Erythroblast (primary cell): ENCODE measurements at places on chromosomes 3 and 15.

- DNase-seq, result no peak
Measured at GRCh38 chr3:192277477-192277876, 449.9 kb downstream of the FGF12 start.

GRCh38 chr3:32366638-32367397 lies 24.8 kb upstream of the CMTM7 start:
- DNase-seq, result no peak

GRCh38 chr3:167160781-167161180 lies 219.3 kb downstream of the ZBBX start:
- no peak for DNase-seq

DNA sequence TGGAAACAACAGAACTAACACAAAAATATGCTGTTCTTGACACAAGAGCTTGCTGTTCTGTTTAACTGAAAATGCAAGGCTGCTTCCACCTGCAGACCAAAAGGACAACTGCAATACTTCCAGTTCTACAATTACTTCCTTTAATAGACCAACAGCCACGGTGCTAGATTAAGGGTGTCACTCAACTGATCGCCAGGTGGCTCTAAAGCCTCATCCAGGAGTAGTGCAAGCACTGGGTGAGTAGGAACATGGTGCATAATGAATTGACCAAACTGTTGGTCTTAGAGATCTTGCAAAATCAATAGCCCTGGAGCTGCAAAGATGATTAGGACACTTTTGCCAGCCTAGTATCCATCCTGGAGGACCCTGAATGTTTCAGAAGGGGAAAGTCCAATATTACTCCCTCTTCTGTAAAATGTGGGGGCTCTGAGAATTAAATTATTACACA lies 3.6 kb upstream of the CLDN16 start:
- peak; percentile 22 for DNase-seq

DNA sequence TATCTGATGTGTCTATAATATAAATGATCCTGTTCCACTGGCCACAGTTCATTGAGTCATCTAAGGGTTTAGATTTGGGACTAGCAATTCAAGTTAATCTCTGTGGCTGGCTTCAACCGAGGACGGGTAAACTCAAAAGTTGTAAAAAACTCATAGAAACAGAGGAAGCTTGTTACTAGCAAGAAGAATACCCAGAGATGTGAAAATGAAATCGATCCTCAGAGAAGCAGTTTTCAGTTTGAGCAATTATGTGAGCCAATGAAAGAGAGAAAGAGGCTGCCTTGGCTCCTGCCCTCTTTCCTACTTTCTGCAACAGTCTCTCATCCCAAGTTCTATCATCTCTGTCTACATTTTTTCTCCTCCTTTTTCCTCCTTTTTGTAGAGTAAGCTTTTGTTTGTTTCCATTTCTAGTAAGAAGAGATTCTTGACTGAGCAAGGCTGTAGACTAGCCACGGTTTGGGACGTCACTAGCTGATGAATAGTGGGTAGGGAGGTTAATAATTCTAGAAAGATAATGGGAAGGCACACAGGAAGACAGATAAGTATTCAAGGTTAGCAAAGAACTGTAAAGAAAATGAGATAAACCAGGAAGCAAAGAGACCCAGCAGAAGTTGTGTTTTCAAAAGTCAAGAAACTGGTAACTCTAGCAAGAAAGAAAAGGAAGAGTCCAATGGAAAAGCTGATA lies 298.9 kb upstream of the NR2F2 start:
- no peak for DNase-seq

DNA sequence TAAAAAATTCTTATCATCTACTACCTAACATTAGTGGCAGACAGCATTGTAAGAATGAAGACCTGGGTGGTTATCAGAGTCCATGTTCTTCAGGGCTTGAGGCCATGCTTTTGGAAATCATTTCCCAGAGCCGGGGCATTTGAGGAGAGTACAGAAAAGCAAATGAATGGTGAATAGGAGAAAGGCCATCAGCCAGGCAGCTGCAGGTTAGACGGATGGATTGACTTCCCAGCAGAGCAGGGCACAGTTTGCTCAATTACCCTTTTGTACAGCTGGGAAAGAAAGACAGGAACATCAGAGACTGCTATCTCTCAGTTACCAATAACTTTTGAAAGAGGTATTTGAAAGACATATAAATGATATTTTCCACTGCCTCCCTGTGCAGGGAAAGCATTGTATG lies 135.6 kb downstream of the ALCAM start:
- no peak for DNase-seq

DNA sequence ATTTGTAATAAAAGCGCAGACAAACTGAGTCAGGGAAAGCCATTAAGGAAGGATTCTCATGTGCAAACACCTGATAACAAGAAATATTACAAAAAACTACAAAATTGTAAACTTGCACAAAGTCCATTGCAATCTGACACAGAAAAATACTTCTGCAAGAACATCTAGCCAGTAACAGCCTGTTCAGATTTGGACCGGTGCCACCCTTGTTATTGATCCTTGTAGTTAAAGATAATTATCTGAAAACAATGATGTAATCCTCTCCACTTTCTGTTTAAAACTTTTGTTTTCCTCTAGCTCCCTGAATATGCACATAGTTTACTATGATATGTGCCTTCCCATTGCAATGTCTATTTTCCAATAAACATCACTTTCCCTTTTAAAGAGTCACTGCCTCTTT lies 1090.2 kb downstream of the PLOD2 start:
- no peak for DNase-seq

GRCh38 chr3:131543714-131544113 lies 40.9 kb upstream of the MRPL3 start:
- no peak for DNase-seq

- no peak for DNase-seq
Measured at GRCh38 chr3:159233734-159234133, 431.9 kb downstream of the MFSD1 start.

DNA sequence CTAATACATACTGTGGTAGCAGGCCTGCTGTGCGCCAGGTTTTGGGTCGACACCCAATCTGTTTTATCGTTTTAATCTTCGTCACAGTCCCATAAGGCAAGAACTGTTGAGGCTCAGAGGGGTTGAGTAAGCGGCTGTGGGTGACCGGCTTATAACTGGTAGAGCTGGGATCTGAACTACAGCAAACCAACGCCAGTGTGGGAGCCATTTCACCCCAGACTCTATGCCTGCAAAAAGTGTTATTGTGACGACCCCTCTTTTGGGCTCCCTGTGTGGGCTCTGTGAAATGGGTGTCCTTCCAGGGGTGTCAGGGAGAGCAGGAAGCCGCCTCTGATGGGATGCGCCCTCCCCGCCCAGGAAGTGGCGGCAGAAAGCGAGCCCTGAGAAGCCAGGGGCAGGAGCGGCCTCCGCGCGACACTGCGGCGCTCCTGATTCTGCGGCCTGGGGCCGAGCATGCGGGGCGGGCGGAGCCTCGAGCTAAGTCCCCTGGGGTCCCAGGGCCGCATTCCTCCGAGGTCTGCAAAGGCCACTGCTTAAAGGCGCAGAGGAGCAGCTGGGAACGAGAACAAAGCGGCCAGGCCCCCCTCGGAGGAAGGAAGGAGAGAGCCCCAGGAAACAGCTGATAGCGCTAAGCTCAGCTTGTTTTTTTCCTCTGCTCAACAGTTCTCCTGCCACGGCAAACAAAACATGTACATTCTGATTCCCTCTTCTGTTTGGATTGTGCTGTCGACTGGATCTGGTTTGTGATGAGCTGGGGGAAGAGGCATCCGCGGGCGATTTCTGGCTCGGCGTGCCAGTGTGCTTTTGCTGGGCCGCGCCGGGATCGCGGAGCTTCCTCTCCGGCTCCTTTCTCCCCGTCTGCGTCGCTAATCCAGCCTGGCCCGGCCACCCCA lies 33.9 kb downstream of the GRK7 start:
- peak; percentile 51 for DNase-seq

DNA sequence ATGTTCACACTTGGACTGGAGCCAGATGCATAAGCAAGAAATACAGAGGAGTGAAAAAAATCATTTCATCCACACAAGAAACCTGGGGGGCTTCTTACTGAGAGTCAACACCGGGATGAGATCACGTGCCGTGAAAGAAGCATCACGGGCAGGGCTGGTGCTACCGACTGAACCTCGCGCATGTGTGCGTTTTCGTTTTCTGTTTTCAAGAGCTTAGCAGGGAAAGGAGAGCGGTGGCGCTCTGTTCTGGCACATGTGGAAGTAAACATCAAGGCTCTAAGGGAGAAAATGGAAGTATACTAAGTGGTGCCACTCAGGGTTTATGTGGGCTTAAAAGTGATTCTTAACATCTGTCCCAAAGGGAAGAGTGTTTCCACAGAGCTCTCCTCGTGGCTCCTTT lies 55.9 kb downstream of the VGLL4 start:
- DNase-seq, result no peak

DNA sequence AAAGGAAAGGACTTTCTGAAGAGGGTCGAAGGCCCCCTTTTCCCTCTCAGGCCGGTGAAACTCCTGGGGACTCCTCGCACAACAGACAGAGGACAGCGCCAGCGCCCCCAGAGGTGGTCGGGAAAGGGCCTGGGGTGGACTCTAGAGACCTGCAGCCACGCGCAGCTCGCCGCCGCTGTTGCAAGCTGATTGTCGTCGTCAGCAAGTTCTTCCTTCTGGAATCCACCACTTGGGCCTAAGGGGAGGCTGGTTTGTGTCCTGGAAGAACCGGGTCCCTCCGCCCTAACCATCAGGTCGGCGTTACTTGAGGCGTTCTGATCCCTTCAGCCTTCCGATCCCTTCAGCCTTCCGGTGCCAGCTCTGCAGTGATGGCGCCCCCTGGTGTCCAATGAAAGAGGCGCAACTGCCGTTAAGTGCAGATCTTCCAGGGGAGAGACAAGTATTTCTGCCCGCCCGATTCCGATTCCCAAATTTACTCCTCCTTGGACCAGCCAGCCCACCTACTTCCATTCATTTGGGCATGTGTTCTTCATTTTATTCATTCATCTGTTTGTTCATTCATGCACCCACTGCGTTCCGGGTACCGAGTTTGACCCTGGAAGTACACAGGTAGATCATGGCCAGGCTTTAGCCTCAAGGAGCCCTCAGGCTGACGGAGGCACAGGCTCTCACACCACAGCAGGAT lies 77.2 kb upstream of the SLC6A11 start:
- DNase-seq, result peak; percentile 62

- no peak for DNase-seq
Measured at GRCh38 chr3:15955968-15956367, 158.2 kb upstream of the ANKRD28 start.

DNA sequence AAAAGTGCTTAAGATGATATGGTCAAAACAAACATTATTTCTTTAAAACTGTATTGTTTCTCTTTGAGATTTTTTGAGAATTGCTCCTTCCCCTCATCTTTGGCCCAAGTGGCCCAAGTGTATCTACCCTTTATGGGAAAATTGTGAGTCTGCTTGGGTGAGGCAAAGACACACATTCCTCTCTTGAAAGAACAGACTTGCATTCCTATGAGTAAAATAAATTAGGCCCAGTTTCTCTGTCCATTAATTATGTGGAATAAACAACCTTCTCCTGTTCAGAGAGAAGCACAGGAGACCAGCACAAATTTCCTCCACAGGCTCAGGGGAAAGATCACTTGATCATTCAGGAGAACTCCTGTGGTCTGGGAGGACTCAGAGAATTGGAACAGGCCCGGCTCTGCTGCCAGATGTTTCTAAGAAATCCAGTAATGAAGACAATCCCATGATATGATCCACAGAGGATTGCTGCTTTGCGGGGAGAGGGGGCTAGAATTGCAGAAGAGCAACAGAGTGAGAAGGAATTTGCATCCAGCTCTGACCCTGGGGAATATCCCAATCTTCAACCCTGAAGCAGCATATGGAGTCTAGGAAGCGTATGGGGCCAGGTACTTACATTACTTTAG lies 53.8 kb upstream of the BOC start:
- no peak for DNase-seq

DNA sequence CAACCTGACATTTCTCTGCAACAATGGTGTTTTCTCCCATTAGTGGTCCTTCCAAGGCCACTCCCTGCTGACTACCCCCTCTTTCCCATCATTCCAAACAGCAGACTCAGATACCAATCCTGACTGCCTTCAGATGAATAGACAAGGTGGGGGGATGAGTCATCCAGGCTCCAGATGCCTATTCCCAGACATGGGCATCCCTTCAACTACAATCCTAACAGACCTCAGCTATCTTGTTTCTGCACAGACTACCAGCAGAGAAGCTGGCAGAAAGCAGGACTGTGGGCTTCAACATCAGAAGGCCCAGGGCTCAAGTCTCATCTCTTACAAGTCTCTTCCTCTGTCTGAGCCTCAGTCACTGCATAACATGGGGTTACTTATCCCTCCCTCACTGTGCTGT lies 2.2 kb downstream of the RBP1 start:
- DNase-seq, result no peak

DNA sequence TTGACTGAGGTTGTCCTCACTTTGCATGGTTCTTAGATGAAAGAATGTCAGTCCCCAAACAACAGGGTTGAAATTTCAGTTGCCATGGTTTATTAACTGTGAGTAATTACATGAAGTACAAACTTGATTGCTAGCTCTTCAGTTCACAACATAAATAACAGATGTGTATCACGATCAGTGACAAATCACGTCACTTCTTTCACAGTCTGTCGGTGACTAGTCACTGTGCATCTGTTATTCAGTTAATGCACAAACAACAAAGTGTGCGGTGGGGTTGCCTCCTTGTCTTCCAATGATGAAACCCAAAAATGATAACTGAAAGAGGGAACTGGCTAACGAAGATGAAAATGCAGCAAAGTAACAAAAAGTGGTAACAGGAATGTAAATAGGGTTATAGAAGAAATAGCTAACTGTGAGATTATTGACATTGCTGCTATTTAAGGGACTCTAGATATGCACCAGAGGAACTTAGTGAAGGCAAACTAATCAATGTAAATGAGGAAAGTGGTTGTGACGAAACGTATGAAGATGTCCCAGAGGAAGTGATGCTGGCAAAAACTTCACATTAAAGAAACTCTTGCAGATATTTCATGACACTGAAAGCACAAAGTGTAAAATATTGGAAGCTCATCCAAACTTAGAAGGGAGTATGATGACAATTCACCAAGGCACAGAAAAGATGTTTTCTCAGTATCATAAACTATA lies 159.3 kb downstream of the WDR76 start:
- DNase-seq, result no peak

GRCh38 chr3:58792921-58793451 lies 126.4 kb upstream of the FAM3D start:
- DNase-seq, result no peak

DNA sequence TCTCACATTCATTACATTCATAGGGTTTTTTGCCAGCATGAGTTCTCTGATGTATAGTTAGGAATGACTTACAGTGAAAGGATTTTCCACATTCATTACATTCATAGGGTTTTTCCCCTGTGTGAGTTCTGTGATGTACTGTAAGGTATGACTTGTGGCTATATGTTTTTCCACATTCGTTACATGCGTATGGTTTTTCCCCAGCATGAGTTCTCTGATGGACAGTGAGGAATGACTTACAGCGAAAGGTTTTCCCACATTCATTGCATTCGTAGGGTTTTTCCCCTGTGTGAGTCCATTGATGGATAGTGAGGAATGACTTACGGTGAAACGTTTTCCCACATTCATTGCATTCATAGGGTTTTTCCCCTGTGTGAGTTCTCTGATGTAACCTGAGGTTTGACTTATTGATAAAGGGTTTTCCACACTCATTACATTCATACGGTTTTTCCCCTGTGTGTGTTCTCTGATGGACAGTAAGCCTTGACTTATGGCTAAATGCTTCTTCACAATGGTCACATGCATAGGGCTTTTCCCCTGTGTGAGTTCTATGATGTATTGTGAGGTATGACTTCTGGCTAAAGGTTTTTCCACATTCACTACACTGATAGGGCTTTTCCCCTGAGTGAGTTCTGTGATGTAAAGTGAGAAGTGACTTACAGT lies 47.4 kb downstream of the ZNF717 start:
- no peak for DNase-seq
